GM04503 (cell line): ENCODE measurements at places on chromosomes 3 and 15.

DNA sequence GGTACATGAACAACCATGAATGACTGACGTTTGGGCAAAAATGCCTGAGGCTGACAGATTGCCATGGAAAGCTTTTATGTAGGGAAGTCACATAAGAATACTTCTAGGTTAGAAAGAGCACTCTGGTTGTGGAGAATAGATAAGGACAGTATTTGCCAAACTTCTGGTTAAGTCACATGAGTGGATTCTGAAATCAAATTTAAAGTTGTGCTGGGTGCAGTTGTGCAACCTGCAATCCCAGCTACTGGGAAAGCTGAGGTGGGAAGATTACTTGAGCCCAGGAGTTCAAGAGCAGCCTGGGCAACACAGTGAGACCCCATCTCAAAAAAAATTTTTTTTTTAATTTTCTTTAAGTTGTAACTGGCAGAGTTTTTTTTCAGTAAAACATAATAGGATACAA lies 7.2 kb upstream of the ZNF148 start:
- DNase-seq: no peak

DNA sequence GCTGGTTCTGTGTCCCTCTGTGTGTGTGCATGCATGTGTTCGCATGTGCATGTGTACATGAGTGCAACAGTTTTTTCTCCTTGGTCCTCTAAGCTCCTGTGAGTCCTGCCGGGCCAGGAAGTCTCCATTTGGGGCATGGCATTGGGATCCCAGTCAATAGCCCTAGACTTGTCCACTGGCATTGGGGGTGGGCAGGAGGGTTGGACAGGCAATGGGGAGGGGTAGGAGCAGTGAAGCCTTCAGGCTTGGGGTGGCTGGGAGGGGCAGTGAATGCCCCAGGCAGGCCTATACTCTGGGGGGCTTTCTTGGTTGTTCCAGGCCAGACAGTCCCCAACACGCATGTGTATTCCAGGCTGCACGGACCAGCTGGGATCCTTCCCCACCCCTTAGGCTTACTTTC lies 15.6 kb upstream of the C15orf39 start:
- no peak for DNase-seq

DNA sequence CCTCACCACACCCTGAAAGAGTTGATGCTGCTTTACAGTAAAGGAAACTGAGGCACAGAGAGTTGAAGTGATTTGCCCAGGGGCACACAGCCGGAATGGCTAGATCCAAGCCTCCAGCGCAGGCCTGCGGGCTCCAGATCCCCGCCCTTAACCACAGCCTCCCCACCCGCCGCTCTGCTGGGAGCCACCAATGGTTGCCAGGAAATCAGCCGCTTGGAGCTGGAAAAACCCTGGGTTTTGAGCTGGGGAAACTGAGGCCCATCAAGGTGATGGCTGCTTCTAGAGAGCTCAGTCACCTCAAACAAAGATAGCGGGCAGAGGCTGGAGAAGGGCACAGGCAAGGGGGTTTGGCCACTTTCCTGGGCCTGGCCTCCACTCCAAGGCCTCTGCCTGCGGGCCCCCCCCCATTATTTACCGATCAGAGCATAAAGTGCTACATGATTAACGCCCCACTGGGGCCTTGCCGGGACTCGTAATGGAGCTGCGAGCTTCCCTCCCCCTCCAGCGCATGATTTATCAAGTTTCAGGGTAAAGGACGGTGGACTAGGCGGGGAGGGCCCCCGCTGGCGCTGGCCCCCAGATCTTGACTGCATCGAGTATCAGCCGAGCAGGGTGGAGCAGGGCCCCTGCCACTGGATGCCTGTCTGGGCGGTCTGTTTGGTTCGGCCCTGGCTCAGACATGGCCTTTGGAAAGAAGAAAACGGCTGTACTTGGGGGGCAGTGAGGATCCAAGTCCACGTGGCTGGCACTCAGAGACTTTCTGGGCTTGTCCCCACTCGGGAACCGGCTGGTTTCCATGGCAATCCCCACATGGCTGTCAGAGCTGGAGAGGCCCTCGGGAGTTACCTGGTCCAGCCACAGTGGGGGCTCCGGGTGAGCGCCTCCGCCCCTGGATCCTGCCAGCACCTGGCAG lies 9.1 kb downstream of the PLXND1 start:
- no peak for DNase-seq

- DNase-seq: no peak
Observed at GRCh38 chr3:98359250-98359649, 5.6 kb downstream of the OR5K4 start.

DNA sequence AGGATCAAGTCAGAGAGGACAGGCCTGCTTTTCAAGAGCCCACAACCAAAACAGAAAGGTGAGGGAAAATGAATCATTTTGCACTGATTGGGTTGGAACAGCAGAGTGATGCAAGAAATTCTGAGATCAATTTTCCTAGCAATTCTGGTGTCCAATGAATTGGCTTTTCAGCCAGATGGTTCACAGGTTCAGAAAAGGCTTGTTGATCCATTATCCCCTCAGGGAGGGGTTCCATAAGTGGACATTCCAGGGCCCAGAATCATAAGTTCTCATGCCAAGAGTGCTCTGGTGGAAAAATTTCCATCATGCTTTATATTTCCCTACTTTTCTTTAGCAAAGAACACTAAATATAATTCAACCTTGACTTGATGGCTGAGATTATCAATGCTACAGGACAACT lies 16.2 kb downstream of the RBP2 start:
- no peak for DNase-seq
